ENCODE measurements at places on chromosomes 3 and 15.
A peak's percentile ranks its signal among the peaks of the same experiment; 100 is the strongest.

DNA sequence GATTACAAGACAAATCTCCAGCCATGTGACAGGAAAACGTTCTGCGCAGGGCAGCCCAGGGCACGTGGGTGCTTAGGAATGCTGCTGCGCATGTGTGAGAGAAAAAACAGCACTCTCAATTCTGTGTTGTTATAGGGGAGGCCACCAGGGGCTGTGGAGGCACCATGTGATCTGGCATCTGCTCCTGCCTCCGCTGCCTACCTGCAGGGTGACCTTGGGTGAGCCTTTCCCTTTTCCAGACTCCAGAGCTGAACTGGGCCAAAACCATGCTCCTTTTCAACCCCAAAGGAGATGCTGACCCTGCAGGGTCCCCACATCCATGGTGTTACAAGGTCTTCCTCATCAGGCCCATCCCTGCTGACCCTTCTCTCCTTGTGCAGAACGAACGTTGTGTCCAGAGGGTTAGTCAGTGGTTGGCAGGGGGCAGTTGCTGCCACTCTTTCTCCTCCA is 81.5 kb upstream of the RASGRF1 start:
- peak; percentile 7 for DNase-seq

- no peak for DNase-seq
These were observed 166.9 kb downstream of the DCLK3 start for GRCh38 chr3:36597422-36597821.

DNA sequence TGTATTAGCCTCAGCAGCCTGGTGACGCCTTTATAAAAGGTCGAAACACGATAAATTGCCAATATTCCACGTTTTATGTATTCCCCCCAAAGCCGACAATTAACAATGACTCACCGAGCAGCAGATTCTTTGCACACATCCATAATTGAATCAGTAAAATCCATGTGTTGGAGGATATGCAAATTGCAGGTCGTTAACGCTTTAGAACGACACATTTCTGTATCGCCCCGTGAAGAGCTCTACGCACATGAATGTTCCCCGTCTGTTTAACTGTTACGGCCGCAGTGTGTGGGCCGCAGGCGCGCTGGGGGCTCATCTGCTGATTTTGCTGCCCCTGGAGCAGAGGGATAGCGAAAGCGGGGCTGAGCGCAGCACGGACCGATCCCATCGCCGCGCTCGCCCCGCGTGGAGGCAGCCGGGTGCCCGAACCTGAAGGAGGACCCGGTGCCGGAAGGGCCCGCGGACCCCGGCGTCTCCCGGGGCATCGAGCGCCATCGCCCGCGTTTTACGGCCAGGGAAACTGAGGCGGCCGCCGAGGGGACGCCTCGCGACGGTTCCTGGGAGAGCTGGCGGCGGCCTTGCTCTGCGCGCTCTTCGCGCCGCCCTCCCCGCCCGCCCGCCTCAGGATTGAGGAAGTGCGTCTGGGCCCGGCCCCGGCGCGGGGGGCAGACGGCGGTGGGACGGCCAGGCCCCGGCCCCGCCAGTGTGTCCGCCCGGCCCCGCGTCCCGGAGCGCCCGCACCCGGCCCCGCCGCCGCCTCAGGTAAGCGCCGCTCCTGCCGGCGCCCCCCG is at the start of gene LRRK1:
TSS of gene LRRK1 (plus strand) at position 668 of the 791 bp plus-strand sequence. CDS start 5,276 bp downstream, outside the sequence.
- DNase-seq = no peak

DNA sequence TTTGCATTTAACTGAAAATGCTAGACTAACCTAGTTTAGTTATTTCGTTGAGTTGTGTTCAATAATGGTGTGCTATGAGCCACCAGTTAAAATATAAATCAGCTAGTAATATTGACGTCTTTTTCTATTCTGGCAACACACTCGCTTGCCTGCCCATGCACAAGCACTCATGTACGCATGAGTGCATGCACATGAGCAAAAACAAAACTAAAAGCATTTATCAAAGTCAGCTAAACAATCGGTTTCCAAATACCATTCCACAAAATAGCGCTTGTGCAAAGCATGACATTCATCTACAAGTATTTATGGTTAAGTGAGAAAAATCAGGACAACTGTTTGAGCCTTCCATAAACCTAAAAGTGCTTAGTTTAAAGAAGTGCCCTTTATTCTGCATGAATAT is 13.1 kb upstream of the SAMMSON start:
- no peak for DNase-seq

DNA sequence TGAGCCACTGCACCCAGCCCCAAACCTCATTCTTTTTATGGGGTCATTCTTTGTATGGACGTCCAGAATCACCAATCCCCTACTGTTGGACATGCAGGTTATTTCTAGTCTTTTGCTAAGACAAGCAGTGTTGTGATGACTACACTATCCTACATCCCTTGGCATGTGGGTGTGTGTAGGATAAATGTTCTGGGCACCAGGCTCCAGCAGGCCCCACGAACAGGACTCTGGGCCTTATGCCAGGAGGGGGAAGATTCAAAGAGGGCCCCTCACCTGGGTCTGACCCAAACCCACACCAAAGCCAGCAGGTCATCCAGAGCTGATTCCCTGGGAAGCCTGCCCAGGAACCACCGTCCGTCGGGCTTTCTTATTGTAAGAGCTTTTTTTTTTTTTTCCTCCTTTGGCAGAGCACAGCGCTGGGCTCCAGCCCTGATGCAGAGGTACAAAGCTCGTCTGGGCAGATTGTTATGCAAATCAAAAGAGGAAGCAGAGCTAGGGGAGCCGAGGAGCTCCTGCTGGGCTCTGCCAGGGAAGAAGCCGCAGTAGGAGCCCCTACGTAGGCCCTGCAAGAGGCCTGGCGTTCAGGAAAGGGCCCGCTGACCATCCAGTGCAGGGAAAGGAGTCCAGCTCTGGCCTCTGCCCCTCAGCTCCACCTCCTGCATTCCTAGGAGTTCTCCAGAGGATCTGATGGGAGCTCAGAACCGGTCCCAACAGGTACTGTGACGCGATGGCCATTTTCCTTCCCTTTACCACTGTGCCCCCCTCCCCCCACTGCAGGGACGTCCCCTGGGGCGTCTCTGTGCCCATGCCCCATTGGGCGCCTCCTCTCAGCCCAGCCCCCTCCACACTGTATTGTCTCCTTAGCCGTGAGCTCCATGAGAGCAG is 29.0 kb upstream of the FURIN start:
- DNase-seq = no peak

DNA sequence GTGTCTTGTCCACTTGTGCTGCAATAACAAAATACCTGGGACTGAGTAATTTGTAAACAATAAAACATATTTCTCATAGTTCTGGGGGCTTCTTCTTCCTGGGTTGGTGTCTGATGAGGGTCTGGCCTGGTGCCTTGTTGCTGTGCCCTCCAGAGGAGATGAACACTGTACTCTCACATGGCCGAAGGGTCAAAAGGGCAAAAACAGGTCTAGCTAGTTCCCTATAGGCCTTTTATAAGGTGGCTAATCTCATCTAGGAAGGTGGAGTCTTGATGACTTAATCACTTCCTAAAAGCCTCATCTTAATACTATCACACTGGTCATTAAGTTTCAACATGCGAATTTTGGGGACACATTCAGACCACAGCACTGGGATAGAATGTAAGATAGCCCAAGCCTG is 228.4 kb downstream of the TLE3 start:
- DNase-seq = no peak

GRCh38 chr3:126056088-126056487 is 27.8 kb downstream of the SLC41A3 start:
- no peak for DNase-seq

GRCh38 chr3:50594253-50594785 is 17.3 kb downstream of the CISH start:
- no peak for DNase-seq

GRCh38 chr3:60399861-60400845 is 851.1 kb downstream of the FHIT start:
- DNase-seq = no peak

DNA sequence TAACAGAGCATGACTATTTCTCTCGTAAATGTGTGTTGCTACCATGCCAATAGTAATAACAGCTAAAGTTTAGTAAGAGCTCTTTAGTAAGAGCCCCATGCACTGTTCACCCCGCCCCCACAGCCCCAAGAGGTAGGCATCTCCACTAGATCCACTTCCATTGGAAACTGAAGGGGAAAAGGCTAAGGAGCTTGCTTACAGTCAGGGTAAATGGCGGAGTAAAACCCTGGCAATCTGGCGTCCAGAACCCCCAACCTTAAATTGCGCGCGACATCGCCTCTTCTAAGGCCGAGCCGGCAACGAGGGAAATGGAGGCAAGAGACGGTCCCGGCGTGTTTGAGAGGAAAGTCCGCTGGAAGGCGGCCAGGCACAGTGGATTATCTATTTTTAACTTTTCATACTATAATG is 654 bp upstream of the C3orf38 start:
- no peak for DNase-seq

GRCh38 chr15:40087068-40087810 is 21.4 kb downstream of the BMF start:
- no peak for DNase-seq

DNA sequence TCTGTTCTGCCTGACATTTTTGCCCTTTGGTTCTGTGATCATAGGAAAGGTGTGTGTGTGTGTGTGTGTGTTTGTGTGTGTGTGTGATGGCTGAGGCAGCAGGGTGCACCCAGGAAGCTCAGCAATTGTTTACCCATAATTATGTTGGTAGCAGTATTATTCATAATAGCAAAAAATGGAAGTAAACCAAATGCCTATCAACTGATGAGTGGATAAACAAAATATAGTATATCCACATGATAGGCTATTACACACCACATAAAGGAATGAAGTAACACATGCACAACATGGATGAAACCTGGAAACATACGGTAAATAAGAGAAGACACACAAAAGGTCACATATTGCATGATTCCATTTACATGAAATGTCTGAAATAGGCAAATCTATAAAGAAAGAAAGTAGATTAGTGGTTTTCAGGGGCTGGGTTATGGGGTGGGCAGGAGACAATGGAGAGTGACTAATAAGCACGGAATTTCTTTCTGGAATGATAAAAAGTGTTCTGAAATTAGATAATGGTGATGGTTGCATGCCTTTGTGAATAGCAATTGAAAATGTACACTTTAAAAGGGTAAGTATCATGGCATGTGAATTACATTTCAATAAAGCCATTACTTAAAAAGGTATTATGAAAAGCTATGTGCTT is 167.2 kb downstream of the POLR2M start:
- DNase-seq = no peak

DNA sequence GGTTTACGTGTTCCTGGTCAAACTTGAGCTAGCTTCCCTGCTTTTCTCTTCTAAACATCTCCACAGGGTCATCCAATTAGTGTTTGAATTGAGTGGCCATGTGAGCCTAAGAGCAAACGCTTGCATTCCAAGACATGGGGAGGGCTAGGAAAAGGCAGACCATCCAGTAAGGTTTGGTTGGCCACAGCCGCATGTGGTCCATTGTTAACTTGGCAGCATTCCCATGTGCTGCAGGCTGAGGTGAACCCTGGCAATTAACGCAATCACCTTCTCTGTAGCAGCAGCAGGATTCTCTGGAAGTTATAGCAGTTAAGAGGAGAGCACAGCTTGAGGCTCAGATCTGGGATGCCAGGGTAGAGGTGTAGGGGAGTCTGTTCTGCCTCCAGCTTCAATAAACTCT is 502.2 kb upstream of the LMCD1 start:
- DNase-seq = no peak

- DNase-seq = no peak
These were observed 198.4 kb downstream of the ADAMTS17 start for GRCh38 chr15:100143378-100143777.

DNA sequence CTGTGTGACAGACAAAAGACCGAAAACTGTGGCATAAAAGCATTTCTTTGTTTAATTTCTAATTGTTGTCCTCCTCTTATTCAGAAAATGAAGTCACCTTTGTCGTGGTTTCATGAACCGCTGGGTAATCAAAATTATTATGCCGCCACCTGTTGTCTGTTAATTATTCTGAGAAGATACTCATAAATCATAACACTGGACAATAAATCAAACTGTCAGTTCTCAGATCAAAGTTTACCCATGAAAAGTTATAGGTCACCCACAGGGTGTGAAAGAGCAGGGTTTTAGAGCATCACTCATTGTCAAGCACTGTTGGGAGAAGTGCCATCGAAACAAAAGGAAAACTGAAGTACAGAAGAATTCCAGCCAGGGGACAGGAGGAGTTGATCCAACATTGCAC is 474.3 kb downstream of the NR2F2 start:
- DNase-seq = no peak

DNA sequence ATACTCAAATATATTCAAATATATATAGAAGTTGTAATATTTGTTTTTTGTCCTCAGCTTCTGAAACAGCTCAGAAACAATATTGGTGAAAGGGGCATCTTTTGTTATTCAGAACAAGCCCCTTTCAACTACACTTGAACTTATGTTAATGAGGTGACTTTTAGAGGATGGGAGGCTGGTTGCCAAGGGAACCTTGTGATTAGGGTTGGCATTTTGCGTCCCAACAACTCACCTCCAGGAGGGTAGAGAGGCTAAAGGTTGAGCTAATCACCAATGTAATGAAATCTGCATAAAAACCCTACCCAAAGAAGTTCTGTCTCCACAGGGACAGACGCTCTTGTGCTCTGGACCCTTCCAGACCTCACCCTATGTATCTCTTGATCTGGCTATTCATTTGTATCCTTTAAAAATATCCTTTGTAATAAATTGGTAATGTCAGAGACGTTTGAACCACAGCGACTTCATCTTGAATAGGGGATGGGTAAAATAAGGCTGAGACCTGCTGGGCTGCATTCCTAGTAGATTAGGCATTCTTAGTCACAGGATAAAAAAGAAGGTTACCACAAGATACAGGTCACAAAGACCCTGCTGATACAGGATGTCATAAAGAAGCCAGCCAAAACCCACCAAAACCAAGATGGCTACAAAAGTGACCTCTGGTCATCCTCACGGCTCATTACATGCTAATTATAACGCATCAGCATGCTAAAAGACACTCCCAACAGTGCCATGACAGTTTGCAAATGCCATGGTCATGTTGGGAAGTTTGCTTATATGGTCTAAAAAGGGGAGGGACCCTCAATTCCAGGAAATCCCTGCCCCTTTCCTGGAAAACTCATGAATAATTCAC is 111.1 kb downstream of the FMN1 start:
- no peak for DNase-seq

GRCh38 chr3:155110022-155110421 is 29.9 kb downstream of the MME start:
- DNase-seq = no peak

- no peak for DNase-seq
These were observed 34.2 kb upstream of the BCL2L10 start for GRCh38 chr15:52146776-52147175.

DNA sequence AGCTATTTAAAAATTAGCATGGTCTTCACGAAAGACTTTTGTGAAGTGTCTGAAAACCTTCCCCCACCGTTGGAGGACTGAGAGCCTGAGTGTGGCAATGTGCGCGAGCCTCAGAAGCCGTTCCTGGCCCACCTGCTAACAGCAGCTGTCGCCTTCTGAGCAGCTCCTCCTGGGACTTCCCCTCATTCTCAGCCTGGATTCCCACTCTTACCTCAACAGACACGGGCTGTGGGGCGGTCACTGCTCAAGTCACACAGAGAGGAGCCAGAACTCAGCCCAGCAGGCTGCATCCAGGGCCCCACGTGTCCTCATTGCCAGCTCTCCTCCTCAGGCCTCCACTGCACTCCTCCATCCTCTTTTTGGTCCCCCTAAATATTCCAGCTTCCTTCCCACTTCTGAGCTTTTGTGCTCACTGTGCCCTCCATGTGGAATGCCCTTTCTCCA is 7.8 kb downstream of the DNASE1L3 start:
- DNase-seq = no peak

Measured in NCI-H1694 (cell line).